ENCODE measurements at places on chromosomes 6 and 20.

GRCh38 chr6:95948324-95948723 lies 67.5 kb upstream of the FUT9 start:
- DNase-seq: no peak

- DNase-seq: no peak
Observed at GRCh38 chr20:1665345-1665744, 7.8 kb upstream of the SIRPG start.

- DNase-seq: no peak
Observed at GRCh38 chr20:47805951-47806350, 20.7 kb upstream of the SULF2 start.

DNA sequence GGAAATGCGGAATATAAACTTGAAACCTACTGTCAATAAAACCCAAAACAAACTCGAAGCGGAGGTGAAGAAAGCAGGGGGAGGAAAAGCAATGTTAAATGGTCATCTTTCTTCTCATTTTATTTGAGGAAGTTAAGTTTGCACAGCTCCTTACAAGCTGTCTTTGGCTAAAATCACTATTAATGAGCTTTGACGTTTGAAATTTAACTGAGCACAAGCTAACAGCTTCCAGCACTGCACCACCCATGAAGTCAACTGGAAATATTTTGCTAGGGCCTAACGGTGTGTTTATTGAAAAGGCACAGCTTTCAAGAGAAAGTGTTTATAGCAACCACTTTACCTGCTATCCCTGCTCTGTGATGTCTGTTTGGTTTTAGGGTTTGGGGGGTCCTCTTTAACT lies 103.8 kb downstream of the PKHD1 start:
- no peak for DNase-seq

DNA sequence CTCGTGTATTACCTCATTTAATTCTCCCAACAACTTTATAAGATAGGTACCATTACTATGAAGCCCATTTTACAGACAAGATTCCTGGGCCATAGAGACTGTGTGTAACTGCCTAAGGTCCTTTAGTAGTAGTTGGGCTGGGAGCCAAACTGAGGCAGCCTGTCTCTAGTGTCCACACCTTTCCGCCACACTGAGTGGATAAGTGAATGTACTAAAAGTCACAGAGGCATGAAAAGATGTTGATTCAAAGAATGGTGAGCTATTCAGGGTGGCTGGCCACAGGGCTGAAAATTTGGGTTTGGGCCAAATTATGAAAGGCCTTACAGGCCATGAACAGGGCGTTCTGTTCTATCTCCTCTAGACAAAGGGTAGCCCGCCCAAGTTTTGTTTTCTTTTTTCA lies 11.0 kb downstream of the CD24 start:
- no peak for DNase-seq

GRCh38 chr6:95804847-95805541 lies 210.8 kb upstream of the FUT9 start:
- DNase-seq: no peak

- no peak for DNase-seq
Observed at GRCh38 chr6:42978487-42978838, 518 bp downstream of the PEX6 start.

DNA sequence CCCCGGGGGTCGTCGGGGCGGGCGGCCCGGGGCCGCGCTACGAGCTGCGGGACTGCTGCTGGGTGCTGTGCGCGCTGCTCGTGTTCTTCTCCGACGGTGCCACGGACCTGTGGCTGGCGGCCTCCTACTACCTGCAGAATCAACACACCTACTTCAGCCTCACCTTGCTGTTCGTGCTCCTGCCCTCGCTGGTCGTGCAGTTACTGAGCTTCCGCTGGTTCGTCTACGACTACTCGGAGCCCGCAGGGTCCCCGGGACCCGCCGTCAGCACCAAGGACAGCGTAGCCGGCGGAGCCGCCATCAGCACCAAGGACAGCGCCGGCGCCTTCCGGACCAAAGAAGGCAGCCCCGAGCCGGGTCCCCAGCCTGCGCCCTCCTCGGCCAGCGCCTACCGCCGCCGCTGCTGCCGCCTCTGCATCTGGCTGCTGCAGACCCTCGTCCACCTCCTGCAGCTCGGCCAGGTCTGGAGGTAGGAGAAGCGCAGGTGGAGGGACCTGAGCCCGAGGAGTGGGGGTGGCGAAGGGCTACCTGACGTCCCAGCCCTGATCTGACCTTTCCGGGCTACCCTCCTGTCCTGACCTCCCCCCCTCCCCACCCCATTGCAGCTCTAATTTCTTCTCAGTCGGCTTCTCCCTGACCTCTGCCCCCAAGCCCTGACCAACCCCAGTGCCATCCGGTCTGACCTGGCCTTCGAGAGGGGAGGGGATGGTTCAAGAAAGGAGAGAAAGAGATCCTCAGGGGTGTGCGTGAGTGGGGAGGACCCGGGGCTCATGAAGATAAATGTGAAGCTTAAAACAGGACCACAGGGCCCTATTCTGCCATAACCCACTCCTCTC lies 558 bp downstream of the XKR7 start:
- peak; percentile 86 for DNase-seq

GRCh38 chr6:136403110-136403980 lies 113.7 kb upstream of the BCLAF1 start:
- DNase-seq: no peak

All from activated naive CD8-positive, alpha-beta T cell treated with anti-CD3 and anti-CD28 coated beads for 36 hours (primary cell).